Aorta (tissue), 5 donors: ENCODE measurements at places on chromosomes 6 and 20. TPM values are rescaled to one million over a fixed set of nuclear protein-coding genes. Genes with fewer than 3 reads are reported as not detected.

MCHR2 gene
- not detected for total RNA-seq

FRMD1 gene
- 0.06 TPM for total RNA-seq

DNA sequence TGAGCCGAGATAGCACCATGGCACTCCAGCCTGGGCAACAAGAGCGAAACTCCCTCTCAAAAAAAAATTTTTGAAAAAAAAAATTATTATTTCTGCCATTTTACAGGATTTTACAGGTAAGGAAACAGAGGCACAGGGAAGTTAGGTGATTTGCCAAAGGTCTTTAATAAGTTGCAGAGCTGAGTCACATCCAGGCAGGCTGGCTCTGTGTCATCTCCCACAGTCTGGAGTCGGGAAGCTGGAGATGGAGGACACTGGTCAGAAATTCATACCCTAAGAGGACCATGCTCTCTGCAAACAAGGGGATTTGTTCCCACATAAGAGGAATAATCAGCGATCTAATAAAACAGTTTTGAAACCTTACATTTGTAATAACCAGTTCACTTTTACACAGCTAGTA lies 24.1 kb downstream of the HECA start:
- no peaks in the 10 kb centered on the region for H3K36me3 ChIP-seq
- H3K4me1 ChIP-seq = peaks cover 14% of the 10 kb centered on the region
- H3K27ac ChIP-seq = no peak overlapping the region
- no peaks in the 10 kb centered on the region for H3K27me3 ChIP-seq
- DNase-seq = no peak

- no peaks in the 10 kb centered on the region for H3K4me1 ChIP-seq
- H3K4me3 ChIP-seq = no peak overlapping the region
- no peaks in the 10 kb centered on the region for H3K27me3 ChIP-seq
These were observed 145.7 kb upstream of the LRFN2 start for GRCh38 chr6:40732878-40733277.

GRCh38 chr20:31890646-31891045 lies 20.2 kb downstream of the TTLL9 start:
- no peak overlapping the region for H3K4me3 ChIP-seq
- H3K4me1 ChIP-seq = no peaks in the 10 kb centered on the region
- H3K36me3 ChIP-seq = no peaks in the 10 kb centered on the region
- no peak for DNase-seq
- H3K27me3 ChIP-seq = no peaks in the 10 kb centered on the region

DNA sequence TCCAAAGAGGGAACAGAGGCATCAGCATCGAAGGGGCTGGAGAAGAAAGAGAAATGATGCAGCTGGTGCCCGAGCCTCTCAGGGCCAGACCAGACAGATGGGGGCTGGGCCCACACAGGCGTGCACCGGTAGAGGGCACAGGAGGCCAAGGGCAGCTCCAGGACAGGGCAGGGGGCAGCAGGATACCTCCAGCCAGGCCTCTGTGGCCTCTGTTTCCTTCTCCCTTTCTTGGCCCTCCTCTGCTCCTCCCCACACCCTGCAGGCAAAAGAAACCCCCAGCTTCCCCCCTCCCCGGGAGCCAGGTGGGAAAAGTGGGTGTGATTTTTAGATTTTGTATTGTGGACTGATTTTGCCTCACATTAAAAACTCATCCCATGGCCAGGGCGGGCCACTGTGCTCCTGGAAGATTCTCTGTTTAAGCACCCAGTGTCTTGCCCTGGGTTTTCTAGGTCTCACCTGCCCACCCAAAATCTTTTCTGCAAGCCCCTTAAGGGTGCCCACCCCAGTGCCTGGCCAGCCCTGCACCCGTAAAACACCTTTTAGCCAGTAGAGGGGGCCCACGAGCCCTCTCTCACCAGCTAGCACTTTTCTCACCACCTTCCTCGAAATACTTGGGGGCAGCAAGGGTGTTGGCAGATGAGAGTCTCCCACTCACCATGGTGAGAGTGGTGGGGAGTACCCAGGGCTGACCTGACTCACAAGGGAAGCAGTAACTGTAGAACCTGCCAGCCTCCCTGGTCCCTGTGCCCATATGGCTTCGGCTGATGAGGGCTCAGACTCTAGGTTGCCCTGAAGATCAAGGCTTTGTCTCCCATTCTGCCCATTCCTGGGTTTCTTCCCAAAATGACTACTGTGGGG lies 35.7 kb upstream of the ID1 start:
- no peak for DNase-seq
- no peak overlapping the region for H3K27ac ChIP-seq
- H3K4me1 ChIP-seq = no peaks in the 10 kb centered on the region
- no peaks in the 10 kb centered on the region for H3K27me3 ChIP-seq
- no peak overlapping the region for H3K4me3 ChIP-seq

- no peaks in the 10 kb centered on the region for H3K27me3 ChIP-seq
- H3K4me3 ChIP-seq = no peak overlapping the region
- no peaks in the 10 kb centered on the region for H3K4me1 ChIP-seq
- DNase-seq = peak; percentile 23
These were observed 18.7 kb downstream of the MOCS3 start for GRCh38 chr20:50977066-50978021.
